GM04503 (cell line): ENCODE measurements at places on chromosomes 7 and 10.

GRCh38 chr10:84511106-84511505, 182.7 kb downstream of the CCSER2 start:
- DNase-seq, result no peak

GRCh38 chr10:129742742-129743550, 221.1 kb downstream of the EBF3 start:
- DNase-seq, result no peak

GRCh38 chr10:30774261-30774660, 144.7 kb upstream of the LYZL2 start:
- no peak for DNase-seq

GRCh38 chr7:50221028-50221427, 83.5 kb upstream of the IKZF1 start:
- DNase-seq, result no peak

DNA sequence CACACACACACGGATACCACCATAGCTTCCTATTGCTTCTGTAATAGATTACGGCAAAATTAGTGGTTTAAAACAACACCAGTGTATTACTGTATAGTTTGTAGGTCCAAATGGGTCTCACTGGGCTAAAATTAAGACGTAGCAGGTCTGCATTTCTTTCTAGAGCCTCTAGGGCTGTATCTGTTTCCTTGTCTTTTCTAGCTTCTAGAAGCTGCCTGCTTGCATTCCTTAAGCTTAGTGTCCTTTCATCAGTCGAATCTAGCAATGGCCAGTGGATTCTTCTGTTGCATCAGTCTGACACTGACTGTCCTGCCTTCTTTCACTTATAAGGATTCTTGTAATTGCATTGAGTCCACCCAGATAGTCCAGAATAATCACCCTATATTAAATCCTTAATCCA, 882.3 kb downstream of the PCDH15 start:
- no peak for DNase-seq

DNA sequence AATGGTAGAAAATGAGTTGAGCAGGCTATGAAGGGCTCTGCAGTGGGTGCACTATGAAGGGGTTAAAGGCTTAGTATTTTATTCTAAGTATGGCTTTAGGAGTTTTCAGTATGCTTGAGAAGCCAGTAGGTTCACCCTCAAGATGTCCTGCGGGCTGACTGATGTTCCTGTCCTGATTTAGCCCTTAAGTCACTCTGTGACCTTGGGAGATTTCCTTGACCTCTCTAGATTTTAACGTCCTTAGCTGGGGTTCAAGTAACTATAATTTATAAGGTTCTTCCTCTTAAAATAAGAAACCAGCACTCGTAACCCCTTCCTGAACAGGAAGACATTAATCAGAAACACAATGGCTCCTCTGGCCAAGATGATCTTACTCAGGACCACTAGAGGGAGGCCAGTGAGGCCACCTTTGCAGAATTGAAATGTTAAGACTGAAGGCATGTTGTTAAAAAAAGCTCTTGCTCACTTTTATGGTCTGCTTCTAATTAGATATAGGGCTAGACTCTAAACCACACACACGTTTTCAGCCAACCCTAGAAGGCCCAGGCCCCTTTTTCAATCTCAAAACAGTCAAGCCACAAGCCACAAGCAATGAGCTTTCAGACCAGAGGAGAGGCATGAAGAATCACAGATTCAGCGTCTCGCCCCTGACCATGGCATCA, 41.9 kb downstream of the CDK1 start:
- no peak for DNase-seq

- DNase-seq, result no peak
These were observed 37.0 kb upstream of the DNAJB6 start for GRCh38 chr7:157299613-157300368.

- DNase-seq, result no peak
These were observed 28.7 kb downstream of the MGMT start for GRCh38 chr10:129495698-129496097.

GRCh38 chr7:11751807-11752389, 80.1 kb downstream of the THSD7A start:
- no peak for DNase-seq

DNA sequence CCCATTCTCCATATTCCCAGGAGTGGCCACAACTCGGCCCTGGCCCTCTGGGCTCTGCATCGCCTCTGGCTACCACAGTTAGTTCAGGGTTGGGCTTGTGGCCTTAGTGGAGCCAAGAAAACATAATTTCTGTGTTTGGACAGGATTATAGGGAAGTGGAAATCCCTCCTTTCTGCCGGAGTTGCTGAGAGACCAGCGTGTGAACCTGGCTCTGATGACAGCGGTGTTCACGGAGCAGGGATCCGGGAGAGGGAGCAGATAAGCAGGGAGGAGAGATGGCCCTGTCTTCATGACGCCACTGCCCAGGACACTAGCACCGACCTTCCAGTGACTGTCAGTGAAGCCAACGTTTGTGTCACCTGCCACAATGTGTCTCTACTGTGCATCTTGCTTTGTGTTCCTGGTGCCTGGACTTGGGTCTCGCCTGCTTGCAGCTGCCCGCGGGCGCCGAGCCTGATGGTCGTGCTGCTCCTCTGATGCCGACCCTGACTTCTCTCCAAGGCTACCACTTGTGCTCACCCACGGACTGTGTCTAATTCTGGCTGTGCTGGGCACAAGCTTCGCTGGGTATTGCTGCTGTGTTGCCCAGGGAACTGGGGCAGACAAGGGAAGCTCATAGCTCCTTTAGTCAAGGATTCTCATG, 67.0 kb upstream of the VIPR2 start:
- DNase-seq, result no peak

DNA sequence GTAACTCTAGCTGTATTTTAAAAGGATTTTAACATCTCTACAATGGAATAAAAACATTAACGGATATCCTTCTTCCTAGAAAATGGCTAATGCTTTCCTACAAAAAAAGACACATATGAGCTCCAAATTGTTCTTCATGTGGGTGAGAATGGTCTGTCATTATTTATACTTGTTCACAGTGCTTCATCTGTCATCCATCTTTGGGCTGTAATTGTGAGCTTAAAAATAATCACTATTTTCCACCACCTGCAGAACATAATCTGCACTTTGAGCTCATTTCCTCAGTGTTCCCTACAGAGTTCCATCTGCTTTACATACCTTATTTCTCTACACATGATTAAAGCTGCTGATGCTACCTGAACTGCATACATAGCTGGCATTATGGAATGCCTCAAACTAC, 979.1 kb upstream of the C7orf33 start:
- no peak for DNase-seq

- DNase-seq, result no peak
These were observed 69.3 kb downstream of the FOXL3 start for GRCh38 chr7:359226-359765.

DNA sequence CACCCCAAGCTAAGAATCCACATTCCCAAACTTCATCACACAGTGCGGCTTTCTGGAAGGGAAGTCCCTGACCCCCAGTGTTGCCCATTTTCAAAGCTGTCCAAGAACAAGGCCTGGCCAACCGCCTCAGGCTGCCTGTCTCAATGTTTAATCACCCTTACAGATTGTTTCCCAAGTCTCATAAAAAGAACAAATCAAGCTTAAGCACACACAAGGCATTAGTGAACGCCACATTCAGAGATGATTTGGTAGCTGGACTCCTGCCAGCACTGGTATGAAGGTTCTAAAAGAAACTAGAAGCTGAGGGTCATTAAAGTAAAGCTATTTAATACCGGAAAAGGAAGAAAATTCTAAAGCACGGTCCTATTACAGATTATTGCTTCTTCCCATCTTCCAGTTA, 35.6 kb downstream of the C10orf90 start:
- peak; percentile 52 for DNase-seq

DNA sequence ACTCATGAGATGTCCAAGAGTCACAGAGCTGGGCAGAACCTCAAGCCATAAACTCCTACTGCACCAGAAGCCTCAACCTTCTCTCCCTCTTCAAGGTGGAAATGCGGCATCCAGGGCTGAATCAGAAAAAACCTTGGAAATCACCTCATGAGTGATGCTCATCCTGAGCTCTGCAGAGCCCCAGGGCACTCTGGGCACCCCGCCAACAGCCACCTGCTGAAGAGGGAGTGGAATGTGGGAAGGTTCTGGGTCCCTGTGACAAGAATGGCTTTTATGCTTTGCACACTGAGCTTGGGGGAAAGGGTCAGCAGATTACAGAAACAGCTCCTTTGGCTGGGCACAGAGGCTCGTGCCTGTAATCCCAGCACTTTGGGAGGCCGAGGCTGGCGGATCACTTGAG, 18.8 kb downstream of the NUDT1 start:
- no peak for DNase-seq
